ENCODE measurements at places on chromosomes 6 and 20. TPM values are rescaled to one million over a fixed set of nuclear protein-coding genes. Genes with fewer than 3 reads are reported as not detected.

VAPB gene
- total RNA-seq = 34.7 TPM

DNA sequence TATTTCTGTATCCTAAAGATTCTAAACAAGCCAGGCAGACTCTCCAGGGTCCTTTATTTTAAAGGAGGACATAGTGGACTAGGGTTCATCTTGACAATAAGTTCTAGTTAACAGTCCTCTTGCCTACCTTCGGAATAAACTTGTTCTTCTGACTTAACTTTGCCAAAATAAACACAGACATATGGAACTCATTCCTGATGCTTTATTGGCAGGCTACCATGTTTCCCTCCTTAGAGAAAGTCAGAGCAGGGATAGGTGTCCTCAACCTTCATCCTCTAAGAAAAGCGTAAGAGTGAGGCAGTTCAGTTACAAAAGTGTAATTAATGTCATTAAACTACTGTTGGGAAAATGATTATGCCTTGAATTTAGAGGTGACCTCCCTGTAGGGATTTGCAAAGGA is 46.9 kb upstream of the NRSN1 start:
- DNase-seq = no peak

GRCh38 chr6:16163066-16163465 is 34.2 kb downstream of the MYLIP start:
- no peak for DNase-seq

NKX2-2 gene
- total RNA-seq = 2.6 TPM

- DNase-seq = no peak
These were observed 34.7 kb upstream of the IRF4 start for GRCh38 chr6:356828-357251.

SCAF8 gene
- total RNA-seq = 24.8 TPM

DNA sequence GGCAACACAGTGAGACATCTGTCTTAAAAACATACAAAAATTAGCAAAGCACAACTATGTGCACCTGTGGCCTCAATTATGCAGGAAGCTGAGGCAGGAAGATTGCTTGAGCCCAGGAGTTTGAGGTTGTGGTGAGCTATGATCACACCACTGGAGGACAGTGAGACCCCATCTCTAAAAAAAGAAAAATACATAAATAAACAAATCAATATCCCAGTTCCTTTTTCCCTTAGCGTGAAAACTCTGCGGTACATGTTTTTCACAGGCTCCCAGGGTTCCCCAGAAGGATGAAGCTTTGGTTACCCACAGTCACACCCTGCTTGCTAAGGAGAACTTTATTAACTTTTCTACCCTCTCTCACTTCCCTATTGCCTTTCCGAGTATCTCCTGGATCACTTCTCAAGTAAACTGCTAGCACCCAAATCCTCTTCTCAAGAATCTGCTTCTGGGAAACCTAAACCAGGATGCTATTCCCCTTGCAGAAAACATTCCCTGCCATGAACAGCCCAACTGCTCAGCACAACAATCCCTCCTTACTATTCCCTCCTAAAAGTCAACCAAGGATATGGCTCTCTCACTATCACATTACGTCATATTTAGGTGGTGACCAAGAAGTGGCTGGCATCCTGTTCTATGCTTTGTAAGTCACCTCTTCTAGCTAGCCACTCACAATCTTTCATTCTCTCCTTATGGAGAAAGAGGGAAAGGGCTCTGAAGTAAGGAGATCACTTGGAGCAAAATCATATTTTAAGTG is 122.4 kb downstream of the IPCEF1 start:
- DNase-seq = no peak

- no peak for DNase-seq
These were observed 308.3 kb upstream of the FOXQ1 start for GRCh38 chr6:1003394-1004160.

SLC35B3 gene
- 17.3 TPM for total RNA-seq

CTSZ gene
- total RNA-seq = 14.9 TPM

OR2H2 gene
- not detected for total RNA-seq

EPHA7 gene
- not detected for total RNA-seq

DNA sequence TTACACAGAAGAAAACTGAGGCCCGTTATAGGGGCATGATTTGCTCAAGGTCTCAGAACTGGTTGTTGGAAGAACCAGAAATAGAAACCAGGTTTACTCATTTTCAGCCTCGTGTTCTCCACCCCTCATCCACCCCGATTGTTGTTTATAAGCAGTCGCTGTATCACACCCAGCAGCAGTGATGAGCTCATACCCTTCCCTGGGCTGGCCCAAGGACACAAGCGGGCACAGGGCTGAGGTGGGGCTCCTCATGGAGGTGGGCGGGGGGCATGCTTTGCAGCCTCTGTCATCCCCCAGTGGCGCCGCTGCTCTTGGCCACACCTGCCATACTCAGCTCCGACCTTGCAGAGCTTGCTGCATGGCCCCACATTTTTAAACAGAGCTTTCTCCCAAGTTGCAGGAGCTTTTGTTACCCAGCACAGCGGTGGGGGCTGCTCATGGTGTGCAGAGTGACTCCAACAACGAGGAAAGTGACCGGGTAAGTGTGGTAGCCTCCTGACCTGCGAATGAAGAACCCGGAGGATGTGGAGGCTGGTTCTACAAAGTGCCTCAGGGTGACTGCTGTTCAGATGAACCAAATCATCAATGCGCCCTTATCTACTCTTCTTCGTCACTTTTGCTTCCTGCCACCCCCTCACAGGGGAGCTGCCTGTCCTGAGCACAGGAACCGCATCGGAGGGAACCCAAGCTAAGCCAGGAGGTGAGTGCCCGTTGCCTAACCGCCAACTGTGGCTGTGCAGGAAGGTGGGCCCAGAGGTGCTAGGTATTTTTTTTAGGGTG is 43.6 kb upstream of the NKX2-2 start:
- peak; percentile 28 for DNase-seq

DNA sequence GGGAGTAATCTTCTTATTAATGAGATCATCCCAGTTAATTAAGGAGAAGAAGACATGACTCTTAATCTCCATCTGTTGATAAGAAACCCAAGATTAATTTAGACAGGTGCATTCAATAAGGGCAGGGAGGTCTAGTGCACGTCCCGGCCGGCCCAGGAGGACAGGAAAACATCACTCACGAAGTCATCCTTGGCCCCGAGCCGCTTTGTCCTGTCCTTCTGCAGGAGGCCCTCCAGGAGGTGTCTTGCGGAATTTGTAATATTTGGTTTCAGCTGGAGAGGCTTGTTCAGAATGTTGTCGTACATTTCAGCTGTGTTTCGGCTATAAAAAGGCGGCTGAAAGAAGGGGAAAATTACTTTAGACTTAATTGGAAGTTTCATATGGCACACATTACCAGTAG is 118.4 kb upstream of the SLC2A12 start:
- peak; percentile 19 for DNase-seq

BMP7 gene
- total RNA-seq = 0.02 TPM

DNA sequence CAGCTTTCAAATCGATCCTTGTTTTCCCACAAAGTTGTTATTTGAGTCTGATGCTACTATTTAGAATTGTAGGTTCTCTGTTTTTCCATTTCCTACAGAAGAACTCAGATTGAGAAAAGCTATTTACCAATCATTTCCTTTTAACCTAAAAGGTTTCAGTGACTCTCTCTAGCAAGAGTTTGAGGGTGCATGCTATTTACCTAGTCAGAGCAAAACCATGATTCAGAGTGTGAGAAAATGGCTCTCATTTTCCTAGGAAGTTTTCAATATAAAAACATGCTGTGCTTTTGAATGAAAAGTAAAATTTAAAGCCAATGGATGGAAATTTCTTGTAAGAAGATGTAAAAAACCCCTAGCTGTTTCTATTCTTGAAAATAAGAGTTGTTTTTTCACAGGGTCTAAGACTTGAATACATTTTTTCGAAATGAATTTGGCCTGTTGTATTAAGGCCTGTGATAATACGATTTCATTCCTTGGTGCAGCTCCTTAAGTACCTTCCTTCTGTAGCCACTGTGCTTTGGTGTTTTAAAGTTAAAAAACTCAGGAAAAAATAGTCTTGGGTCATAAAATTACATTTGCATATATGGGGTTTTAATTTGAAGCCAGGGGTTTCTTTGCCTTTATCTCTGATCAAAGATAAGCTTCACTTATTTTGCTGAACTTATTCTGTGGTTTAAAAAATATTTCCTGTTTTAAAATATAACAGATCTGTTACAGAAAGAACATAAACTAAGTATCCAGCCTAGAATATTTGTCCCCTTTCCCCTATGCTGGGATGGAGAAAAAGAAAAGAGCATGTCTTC is 18.0 kb upstream of the RSPH3 start:
- DNase-seq = no peak

- DNase-seq = no peak
These were observed 66.5 kb downstream of the ESF1 start for GRCh38 chr20:13718171-13718570.

GRCh38 chr20:37411408-37412219 is 65.7 kb downstream of the SRC start:
- peak; percentile 36 for DNase-seq

GRCh38 chr20:19602675-19603375 is 155.2 kb upstream of the RIN2 start:
- DNase-seq = no peak

- DNase-seq = no peak
These were observed 5.3 kb downstream of the CCNC start for GRCh38 chr6:99563056-99563723.

DNA sequence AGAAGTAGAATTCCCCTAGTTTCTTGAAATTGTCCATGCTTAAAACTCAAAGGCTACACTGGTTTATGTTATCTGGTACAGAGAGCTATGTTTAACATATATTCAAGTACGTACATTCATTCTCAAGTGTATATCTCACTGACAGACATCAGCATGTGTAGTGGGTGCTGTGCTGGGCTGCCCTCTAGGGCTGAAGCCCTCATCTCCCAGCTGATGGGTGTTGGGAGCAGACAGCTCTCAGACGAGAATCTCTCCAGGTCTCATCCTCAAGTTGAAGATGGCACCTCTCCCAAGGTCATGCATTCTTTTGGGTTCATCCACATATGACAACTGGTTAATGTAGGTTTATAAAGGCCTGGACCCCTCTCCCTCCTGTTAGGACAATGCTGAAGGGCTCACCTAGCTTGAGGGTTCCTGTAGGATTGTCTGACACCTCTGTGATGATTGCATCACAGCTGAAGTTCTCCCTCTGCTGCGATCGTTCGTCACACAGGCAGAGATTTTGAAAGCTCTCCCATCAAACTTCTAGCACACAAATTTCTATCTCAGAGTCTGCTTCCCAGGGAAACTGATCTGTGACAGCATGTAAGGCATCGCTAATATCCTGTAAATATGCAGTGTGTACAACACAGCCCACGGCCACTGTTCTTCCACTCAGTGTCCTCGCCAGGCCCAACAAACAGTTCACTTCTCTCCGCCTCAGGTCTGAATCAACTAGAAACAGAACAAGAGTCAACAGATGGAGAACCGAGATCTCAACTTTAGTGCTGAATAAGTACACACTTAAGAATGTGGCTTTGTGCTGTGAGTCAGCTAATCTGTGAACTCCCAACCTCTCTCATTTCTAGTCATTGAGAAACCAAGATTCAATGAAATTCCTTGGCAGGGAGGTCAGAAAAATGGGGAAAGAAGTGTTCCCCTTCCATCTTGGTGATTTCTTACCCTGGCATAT is 43.2 kb downstream of the PREP start:
- DNase-seq = peak; percentile 92

B3GAT2 gene
- not detected for total RNA-seq

SNX14 gene
- 175 TPM for total RNA-seq

DNA sequence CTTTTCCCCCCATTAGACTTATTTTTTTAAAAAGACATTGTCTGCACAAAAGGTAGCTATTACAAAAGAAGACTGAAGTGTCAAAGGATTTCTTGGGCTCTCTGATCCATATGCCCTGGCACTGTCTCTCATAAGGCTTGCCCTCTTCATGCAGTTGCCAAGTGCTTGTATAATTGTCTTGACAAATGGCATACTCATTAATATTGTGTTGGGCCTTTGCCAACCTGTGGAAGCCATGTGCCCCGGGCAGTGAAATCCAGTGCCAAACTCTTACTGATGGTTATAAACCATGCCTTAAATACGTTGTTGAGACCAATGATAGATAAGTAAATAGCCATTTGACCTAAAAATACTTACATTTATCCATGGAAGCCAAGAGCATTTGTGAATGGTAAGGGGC is 98.1 kb downstream of the FARS2 start:
- DNase-seq = peak; percentile 12

DNA sequence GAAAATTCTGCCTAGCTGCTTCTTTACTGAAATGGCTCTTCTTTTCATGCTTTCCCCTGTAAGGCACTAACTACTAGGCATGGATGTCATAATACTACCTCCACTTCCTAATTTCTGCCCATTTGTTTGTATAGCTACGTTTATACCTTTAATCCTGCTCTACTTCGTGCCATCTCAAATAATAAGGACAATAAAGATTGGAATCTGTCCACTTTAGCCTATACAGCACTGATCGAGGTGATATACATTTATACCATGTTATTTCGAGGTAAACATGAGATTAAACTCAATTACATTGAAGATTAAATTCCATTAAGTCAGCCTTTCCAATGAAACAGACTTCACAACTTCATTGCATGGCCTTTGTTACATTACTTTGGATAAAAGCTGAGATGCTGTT is 390.6 kb upstream of the MARCKS start:
- no peak for DNase-seq

PDE10A gene
- 0.07 TPM for total RNA-seq

DNA sequence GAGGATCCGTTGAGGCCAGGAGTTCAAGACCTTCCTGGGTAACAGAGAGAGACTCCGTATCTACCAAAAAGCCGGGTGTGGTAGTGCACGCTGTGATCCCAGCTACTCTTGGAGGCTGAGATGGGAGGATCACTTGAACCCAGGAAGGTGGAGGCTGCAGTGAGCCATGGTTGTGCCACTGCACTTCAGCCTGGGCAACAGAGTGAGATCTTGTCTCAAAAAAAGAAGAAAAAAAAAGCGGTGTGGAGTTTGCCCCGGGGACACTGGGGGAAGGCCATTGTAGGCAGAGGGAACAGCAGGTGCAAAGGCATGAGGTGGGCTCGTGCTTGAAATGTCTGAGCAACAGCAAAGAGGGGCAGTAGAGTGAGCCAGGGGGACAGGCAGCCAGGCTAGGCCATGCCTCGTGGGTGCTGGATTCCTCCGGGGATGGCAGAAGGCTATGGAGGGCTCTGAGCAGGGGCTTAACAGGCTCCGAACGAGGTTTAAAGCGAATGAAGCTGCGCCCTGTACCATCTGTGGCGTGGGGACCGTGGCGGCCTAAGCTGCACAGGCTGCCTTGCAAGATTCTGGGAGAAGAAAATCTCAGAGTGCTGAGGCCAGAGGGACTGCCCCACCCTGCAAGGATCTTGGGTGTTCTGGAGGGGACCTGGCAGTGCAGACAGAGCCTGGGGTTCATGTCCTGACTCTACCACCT is 36.9 kb upstream of the NOL4L start:
- no peak for DNase-seq

PAK5 gene
- 0.05 TPM for total RNA-seq

TRIM40 gene
- total RNA-seq = not detected

DNA sequence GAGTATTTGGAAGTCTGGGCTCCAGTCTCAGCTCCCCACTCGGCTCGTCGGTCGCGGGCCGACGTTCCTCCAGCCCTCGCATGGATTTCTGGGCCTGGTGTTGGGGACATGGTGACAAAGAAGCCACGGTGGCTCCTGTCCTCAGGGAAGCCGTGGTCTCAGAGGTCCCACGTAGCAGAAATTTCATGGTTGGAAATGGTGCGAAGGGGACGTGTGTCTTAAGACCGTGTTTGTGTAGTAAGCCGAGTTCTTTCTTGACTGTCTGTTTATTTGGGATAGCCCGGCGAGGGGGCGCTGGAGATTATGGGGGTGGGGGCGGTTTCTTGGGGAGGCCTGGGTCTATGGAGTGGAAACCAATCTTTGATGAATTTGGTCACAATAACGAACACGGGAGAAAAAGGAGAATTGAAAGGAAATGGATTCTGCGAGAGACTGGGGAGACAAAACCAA is 23.5 kb upstream of the MAP3K7 start:
- DNase-seq = peak; percentile 0

FOXP4 gene
- total RNA-seq = 11.6 TPM

- no peak for DNase-seq
These were observed 8.3 kb upstream of the ADGB start for GRCh38 chr6:146590492-146590891.

RAET1G gene
- 20.6 TPM for total RNA-seq
